ENCODE measurements at places on chromosomes 12 and 14.

DNA sequence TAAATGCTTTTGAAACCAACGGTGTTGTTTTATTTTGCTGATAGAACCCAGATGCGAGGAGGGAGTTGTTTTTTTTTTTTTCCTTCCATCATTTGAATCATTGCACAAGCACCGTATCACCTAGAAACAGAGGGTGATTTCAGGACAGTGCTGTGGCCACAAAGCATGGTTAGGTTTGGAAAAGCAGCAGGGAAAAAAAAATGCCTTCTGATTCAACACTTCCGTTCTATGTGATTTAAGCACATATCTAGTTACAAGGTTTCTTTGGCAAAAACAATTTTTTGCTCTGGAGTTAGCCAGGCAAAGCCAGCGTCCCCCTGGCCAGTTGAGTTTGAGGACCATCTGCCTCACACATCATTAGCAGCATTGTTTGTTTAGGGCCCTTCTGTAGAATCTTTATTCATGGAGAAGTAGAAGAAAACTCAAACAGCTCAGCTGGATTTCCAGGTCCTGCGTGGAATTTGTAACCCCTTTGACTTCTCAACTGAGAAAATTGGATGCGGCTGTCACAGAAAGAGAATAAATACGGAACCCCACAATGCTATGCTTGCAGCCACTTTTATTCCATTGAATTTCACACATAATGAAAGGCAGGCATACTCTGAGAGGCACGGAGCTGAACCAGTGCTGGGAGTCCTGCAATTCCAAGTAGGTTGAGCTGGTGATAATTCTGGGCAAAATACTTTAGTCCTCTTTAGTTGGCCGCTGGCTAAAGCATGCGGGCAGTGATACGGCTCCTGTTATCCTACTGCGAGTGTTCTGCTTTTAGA is 17.0 kb upstream of the WNT5B start:
- no peak for DNase-seq

DNA sequence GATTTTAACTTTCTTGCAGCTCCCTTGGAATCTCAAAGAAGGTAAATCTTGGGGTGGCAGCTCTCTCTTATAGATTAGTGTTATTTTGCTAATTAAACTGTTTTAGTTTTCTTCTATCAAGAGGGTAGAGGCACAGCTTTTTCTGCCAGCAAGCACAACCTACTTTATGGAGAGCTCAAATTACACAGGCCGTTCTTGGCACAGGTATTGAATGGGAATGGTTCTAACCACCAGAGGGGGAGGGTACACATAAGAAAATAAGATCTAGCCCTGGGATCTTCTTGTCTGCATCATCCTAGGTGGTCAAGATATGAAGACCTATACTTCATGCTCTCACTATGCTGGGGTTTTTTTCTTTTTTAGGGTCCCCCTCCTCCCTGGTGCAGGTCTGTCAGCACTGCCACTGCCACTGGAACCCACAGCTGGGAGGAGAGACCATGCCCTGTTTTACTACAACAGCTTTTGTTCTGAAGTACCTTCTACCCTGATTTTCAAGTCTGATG is 48.6 kb upstream of the STAC3 start:
- DNase-seq: no peak

GRCh38 chr14:62053188-62053587 is 291.0 kb downstream of the SNAPC1 start:
- DNase-seq: no peak

- no peak for DNase-seq
These were observed 7.7 kb upstream of the RARG start for GRCh38 chr12:53239643-53240258.

- DNase-seq: no peak
These were observed 194.8 kb upstream of the TBX3 start for GRCh38 chr12:114878781-114879180.

GRCh38 chr14:54493293-54493692 is 4.5 kb upstream of the GMFB start:
- DNase-seq: peak; percentile 48

GRCh38 chr12:105348561-105348960 is 18.1 kb downstream of the C12orf75 start:
- no peak for DNase-seq

DNA sequence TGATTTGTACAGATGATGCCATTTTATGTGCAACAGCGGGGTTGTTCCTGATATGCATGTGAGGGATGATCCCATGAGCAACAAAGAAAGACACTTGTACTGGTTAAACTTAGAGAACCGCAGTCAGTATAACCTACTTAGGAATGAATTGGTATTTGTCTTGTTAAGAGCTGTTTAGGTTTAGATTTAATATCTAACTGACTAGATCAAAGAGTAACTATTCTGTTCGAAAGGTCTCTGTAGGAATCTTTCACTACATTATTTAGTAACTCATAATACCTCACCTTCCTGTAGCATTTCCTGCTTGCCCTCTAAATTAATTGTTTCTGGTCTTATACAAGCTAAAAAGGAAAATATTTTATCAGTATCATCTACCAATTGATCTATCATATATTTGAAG is 350.4 kb downstream of the TRHDE start:
- no peak for DNase-seq

DNA sequence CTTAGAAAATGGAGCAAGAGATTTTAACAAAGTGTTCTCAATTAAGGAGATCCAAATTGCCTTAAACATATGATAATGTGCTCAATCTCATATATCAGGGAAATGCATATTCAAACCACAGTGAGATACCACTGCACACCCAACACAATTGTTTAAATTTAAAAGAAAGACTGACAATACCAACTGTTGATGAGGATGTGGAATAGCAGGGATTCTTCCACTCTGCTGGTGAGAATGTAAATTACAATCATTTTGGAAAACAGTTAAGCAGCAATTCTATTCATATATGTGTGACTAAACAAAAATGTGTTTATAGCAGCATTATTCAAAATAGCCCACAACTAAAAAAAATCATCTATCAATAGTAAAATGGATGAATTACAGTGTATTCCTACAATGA is 144.2 kb downstream of the KICS2 start:
- DNase-seq: no peak

GRCh38 chr14:71289536-71289935 is 382.3 kb downstream of the PCNX1 start:
- DNase-seq: peak; percentile 35

GRCh38 chr12:78229591-78230101 is 399.0 kb downstream of the NAV3 start:
- peak; percentile 75 for DNase-seq

GRCh38 chr12:87685696-87686095 is 343.5 kb downstream of the C12orf50 start:
- no peak for DNase-seq

DNA sequence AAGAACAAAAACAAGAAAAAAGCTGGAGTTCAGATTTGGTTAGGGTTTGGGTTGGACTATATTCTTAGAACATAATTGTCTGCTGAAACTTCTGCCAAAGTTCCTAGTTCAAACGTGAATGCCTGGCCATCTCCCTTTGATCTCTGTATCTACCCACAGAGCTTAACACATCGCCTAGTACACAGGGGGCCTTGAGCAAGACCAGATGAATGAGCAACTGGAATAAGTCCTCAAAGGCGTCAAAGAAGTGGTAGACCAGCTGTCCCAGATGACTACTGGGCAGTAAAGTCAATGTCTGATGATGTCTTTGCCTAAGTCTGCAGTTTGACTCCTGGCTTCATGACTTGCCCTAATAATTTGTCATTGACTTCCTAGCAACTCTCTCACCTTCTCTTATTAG is 13.9 kb upstream of the STAB2 start:
- no peak for DNase-seq

- DNase-seq: no peak
These were observed 156.1 kb downstream of the SLC38A4 start for GRCh38 chr12:46669720-46670119.

GRCh38 chr14:40129159-40129558 is 696.9 kb upstream of the FBXO33 start:
- no peak for DNase-seq

DNA sequence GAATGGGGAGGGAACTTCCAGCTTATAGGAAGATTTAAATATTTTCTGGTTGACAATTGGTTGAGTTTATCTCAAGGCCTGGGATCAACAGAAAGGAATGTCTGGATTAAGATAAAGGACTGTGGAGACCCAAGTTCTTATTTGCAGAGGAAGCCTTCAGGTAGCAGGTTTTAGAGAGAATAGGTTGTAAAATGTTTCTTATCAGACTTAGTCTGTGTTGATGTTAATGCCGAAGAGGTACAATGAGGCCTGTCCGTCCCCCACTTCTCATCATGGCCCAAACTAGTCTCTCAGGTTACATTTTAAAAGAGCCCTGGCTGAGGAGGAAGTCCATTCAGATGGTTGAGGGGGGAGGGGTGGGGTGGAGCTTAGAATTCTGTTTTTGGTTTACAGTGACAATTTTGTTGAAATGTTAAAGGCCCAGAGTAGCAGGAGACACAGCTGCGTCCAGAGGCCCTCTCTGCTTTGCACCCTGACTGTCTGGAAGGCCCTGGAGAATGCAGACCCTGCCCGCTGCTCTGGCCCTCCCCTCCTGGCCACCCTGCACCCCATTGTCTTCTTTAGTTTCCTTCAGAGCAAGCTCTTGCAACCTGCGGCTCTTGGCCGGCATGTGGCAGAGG is 672.5 kb upstream of the TMEM132C start:
- no peak for DNase-seq

DNA sequence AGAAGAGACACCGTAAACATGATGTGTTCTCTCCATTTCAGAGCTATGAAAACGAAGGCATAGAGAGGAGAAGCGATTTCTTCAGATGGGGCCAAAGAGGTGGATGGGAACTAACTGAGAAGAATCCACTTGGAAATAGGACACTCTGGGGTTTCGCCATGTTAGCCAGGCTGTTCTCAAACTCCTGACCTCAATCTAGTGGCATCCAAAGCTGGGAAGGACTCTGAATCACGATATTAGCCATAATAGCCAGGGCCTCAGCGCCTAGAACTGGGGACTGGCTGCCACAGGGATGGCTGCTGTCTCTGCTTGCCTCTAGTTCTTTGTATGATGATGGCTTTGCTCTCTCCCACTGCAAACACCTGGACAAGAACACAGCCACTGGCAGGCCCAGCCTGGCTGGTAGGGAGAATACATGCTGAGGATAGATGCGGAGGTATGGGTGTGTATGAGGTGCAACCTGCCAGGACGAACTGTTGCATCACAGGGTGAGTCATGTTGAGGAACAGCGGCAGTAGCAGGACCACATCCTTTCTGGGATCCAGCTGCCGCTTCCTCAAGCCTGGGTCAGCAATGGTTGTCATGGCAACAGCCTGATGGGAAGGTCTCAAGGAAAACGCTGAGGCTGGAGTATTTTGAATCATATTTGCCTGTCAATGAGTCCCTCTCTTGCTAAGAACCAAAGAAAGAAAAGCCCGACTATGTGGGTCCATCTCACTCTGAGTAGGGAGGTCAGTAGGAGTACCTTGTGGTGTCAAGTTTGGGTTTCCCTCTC is 31.1 kb downstream of the CCDC177 start:
- no peak for DNase-seq

DNA sequence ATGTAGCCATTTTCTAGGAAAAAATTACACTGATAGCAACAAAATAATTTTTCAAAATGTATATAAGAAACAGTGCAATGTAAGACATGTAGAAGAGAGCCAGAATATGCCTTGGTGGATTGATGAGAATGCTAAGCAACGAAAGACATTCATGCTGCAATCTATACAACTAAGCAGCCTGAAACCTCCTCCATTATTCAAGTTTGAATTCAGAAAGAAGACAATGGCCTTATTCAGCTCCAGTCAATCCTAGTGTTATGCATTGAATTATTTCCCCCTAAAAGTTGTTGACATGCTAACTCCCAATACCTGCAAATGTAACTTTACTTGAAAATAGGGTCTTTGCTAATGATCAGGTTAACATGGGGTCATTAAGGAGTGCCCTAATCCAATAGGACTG is 73.5 kb downstream of the BTG1 start:
- DNase-seq: no peak

GRCh38 chr12:100075598-100075997 is 67.1 kb downstream of the BLTP3B start:
- DNase-seq: no peak

DNA sequence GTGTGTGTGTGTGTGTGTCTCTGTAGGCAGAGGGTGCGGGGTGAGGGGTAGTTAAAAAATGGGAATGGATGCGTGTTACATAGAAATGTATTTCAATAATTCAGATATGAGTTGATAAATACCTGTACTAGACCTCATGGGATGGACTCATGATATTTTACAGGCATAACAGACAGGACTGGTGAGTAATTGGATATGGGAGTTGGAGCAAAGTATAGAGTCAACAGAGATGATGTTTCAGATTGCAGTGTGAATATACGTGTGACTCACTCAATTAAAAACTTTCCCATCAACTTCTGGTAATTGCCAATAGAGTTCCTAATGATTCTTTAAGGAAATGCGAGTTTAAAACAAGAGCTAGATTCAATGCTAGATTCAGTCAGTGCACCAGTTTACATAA is 711.9 kb downstream of the C12orf50 start:
- DNase-seq: no peak

DNA sequence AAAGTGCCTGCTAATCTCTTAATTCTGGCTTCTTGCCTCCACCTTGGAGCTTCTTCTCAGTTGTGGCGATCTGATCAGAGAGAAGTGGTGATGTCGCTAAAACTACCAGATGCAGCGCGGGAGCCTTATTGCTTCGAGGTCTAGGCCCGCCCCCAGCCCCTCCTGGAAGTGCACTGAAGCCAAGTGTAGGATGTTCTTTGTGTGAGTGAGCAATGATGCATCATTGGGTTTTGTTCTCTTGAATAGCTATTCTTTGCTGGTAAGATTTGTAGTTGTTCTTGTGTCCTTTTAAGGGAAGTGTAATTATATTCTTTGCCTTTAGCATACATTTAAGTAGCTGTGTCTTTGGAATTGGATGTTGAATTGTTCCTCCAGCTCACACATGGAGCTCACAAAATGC is 35.8 kb downstream of the MTHFD1 start:
- DNase-seq: no peak

DNA sequence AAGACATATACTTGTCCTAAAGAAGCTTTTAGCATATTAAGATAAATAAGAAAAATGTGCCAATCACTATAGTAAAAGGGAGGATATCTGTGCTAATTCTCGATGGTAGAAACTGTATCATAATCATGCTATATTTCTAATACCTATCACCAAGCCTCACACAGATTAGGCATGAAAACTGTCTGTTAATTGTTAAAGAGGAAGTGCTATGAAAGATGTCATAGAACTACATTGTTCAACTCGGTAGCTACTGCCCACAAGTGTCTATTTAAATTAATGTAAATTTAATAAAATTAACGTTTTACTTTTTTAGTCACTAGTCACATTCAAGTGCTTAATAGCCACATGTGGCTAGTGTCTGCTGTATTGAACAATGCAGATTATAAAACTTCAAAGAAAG is 77.5 kb upstream of the KICS2 start:
- no peak for DNase-seq

- DNase-seq: no peak
These were observed 95.3 kb upstream of the PARP11 start for GRCh38 chr12:3968523-3968922.

- no peak for DNase-seq
These were observed 27.6 kb upstream of the RFLNA start for GRCh38 chr12:124267205-124267778.

GRCh38 chr12:132218915-132219314 is 74.7 kb downstream of the NOC4L start:
- peak; percentile 17 for DNase-seq

- no peak for DNase-seq
These were observed 127.3 kb upstream of the HIF1A start for GRCh38 chr14:61567838-61568571.
